ENCODE measurements at places on chromosomes 16 and 17. TPM values are rescaled to one million over a fixed set of nuclear protein-coding genes. Genes with fewer than 3 reads are reported as not detected.
A peak's percentile ranks its signal among the peaks of the same experiment; 100 is the strongest.

GRCh38 chr17:58693751-58694150 is 1.3 kb downstream of the RAD51C start:
- no peak for DNase-seq

- no peak for DNase-seq
These were observed 17.1 kb upstream of the C17orf58 start for GRCh38 chr17:68013385-68013784.

DNA sequence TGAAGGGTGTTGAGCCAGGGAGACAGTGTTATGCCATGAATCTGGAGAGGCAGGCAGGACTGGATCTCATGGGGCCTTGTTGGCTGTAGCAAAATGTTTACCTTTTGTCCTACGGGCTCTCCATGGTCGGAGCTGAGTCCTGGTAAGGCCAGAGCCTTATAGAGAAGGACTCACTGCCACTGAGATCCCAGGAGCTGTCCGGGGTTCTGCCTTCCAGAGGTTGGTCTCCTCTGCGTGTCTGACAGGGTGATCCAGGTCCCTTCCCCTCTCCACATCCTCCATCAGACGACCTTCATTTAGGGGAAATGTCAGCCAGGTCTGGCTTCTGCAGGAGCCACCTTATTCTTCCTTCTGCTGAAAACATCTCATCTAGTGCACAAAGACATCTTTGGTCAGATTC is 285.2 kb upstream of the N4BP1 start:
- DNase-seq, result no peak

The CLEC18A gene
- total RNA-seq, result 0.87 TPM

GRCh38 chr17:47717261-47717697 is 15.8 kb upstream of the TBX21 start:
- DNase-seq, result no peak

The OR1A1 gene
- total RNA-seq, result not detected

The CLDN7 gene
- 7.7 TPM for total RNA-seq

DNA sequence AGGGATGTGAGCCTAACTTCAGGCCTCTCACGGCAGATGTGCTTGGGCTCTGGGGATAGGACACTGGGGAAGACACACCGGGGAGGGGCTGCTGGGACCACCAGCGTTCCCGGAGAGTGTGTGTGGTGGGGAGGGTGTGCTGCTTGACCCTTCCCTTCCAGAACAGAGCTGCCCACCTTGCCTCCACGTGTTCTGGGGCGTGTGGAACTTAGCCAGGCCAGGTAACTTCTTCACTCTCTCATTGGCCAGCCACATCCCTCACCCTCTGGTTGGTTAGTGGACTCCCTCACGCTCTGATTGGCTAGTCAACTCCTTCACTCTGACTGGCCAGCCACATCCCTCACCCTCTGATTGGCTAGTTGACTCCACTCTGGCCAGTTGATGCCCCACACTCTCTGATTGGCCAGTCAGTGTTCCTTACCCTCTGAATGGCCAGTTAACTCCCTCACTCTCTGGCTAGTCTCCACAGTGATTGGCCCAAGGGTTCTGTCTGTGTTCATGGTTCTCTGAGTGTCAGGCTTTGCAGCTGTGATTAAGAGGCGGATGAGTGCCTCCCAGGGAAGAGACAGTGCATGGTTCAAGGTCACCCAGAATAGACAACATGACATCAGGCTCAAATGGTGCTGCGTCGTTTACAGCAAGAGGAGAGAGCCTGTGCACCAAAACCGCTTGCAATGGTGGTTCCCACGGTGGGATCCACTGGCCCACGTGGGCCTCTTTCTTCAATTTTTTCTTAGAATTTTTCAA is 10.0 kb downstream of the TMEM235 start:
- DNase-seq, result no peak

The ADAP2 gene
- 13.4 TPM for total RNA-seq

The TBC1D3G gene
- not detected for total RNA-seq

GRCh38 chr17:68599091-68599490 is 2.1 kb downstream of the FAM20A start:
- DNase-seq, result no peak

- no peak for DNase-seq
These were observed 20.9 kb downstream of the ZFHX3 start for GRCh38 chr16:73026754-73027684.

GRCh38 chr16:67342616-67343015 is 16.0 kb downstream of the LRRC36 start:
- DNase-seq, result no peak

The SPATA22 gene
- total RNA-seq, result not detected

The FBF1 gene
- 35.3 TPM for total RNA-seq

- DNase-seq, result no peak
These were observed 205.2 kb downstream of the STX8 start for GRCh38 chr17:9370467-9370866.

The GSDMA gene
- total RNA-seq, result 95.4 TPM

The USH1G gene
- 1.1 TPM for total RNA-seq

DNA sequence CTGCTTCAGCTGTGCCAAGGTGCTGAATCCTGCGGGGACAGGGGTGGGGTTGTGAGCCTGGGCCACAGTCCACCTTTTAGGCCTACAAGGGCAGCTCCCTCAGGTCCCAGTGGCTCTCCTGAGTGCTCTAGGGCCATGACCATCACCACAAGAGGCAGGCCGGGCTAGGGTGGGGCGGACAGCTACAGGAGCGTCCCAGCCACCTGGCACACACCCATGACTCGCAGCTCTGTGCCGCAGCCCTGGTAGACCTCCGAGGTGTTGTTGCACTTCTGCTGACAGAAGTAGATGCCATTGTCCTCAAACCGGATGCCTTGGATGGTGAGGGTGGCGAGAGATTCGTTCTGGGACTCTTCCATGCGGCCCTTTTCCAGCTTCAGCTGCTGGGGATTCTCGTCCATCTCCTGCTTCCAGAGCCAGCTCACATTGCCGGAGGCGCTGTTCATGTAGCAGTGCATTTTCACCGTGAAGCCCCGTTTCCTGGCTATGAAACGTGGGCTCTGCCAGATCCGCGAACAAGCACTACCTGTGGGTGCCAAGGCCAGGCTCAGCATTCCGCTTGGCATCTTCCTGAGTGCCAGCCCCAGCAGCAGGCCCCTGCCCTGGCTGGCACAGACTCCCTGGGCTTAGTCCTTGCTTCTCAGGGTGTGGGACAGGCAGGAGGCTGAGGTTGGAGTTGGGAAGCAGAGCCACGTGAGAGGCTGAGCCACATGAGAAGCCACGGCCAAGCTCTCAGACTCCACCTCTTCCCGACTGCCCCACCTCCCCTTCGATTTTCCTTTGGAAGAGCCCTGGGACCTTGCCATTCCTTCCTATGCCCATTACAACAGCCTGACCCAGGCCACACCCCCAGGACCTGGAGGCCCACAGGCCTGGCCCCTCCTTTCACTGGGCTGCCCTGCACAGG is 2.0 kb downstream of the CD79B start:
- no peak for DNase-seq

GRCh38 chr16:27313422-27314160 is at the start of gene IL4R:
Gene IL4R (plus strand): TSS chr16:27313974. CDS start chr16:27340204, 26,230 bp downstream.
- DNase-seq, result peak; percentile 84

DNA sequence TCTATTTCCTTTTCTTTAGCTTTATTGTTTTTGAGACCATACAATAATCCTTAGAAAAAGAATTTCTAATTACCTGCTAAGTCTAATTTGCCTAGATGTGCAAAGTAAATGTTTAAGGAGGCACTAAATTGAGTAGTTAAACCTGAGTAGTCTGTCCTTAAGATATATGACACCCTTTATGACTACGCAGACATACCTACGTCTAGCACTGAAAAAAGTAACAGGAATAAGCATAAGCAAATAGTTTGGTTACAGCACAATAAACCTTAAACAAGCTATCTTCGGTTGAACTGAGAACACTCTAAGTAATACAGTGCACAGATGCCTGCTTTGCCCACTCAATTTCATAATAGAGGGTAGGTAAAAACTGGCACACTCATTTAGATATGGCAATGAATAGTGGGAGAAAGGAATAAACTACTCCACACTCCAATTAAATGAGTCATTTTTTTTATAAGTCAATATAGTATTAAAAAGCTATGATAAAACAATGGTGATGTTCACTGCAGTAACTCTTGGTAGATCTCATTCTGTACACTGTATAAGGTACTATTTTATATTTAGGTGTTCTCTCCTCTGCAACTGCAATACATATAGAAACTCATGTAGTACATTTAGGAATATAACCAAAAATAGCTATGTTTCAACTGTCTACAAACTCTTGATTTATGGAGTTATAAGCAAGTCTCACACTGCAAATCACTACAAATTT is 19.7 kb upstream of the INTS2 start:
- DNase-seq, result no peak

DNA sequence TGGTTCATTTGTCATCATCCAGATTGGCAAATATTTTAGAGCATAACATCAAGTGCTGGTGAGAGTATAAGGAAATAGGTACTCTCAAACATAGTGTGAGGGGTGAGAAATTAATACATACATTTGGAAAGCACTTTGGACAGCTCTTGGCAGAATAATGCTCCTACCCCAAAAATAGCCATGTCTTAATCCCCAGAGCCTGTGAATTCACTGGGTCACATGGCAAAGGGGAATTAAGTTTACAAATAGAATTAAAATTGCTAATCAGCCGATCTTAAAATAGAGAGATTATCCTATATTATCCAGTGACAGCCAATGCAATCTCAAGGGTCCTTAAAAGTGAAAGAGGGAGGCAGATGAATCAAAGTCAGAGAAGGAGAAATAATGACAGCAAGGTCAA is 38.8 kb upstream of the ANKFN1 start:
- no peak for DNase-seq

- DNase-seq, result no peak
These were observed 23.0 kb downstream of the SUPT6H start for GRCh38 chr17:28684963-28685362.

The RABEP1 gene
- 19.2 TPM for total RNA-seq

GRCh38 chr17:62625184-62625869 is 2.1 kb upstream of the MRC2 start:
- DNase-seq, result no peak

GRCh38 chr17:40554646-40555295 is 10.5 kb downstream of the CCR7 start:
- peak; percentile 76 for DNase-seq

The CCL16 gene
- total RNA-seq, result not detected

GRCh38 chr17:44222112-44222869 is 2.8 kb upstream of the UBTF start:
- peak; percentile 83 for DNase-seq

GRCh38 chr16:85323230-85323960 is 211.1 kb upstream of the CIBAR2 start:
- no peak for DNase-seq

The TM4SF5 gene
- total RNA-seq, result not detected

The ORC6 gene
- total RNA-seq, result 2.4 TPM

- DNase-seq, result no peak
These were observed 12.0 kb downstream of the ERN2 start for GRCh38 chr16:23701045-23701444.

The SPNS3 gene
- not detected for total RNA-seq

DNA sequence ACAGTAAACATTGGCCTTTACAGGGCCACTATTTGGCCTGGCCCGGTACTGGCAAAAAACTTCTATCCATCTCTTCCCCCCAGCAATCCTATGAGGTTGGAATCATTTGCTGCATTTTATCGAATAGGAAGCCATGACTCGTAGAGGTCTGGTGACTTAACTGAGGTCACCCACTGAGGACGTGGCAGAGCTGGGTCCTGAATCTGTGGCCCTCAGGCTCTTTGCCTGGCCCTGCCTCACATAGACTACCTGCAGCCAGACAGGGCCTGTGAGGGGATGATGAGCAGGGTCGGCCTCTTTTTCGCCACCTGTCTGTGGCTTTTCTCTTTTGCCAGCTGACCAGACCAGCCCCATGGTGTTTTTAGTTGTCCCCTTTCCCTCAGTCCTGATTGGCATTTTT is 1.9 kb downstream of the PPP4C start:
- no peak for DNase-seq

The MYOCD gene
- 2.8 TPM for total RNA-seq

GRCh38 chr16:12094537-12095265 is 118.2 kb downstream of the SNX29 start:
- peak; percentile 50 for DNase-seq

DNA sequence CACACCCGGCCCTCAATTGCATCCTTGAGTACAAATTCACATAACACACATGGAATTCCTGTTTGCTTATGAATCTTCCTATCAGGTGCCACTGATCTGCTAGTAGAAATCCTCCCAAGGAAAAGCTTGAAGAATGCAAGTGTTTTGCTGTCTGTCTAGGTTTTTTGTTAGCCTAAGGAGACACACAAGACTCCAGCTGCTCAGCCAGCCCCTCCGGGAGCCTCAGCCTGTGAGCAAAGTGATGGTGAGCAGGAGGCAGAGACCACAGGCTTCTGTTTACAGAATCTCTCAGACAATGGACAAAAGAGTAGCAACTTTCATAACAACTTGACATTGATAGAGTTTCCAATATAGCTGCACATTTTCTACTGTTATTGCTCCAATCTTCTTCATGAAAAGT is 18.4 kb upstream of the PRKCA start:
- no peak for DNase-seq

DNA sequence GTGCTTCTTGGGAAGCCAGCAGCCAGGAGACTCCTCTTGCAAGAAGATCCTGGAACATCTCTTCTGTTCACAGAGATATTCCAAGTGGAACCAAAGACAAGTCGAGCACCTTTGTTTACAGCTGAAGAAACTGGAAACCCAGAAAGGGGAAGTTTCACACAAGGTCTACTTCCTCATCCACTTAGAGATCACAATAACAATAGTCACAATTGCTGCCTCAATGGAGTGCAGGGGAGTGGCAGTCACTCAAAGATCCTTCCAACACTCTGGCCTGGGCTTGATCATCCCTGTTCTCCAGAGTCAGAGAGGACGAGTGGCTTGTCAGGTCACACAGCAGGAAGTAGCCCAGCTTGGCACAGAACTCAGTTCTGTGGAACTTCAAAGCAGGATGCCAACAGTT is 46.9 kb upstream of the SIAH1 start:
- DNase-seq, result no peak

The COQ9 gene
- 51.5 TPM for total RNA-seq

DNA sequence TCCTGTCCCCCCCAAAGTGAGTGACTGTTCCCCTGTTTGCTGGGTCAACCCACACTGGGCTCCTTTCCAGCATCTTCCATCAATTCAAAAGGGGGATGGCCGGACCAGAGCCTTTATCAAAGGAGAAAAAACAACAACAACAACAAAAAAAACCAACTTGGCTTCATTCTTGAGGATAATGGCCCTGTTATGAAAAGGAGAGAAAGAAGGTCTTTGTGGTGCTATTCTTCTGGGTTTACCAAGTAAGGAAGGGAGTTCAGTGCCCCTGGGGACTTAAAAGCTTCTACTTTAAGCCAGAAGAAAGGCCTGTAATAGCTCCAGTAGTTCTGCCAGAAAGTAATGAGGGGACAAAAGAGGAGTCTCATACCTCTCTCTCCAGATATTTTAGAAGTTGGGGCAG is 71.5 kb downstream of the RGS9 start:
- DNase-seq, result no peak

The SEPTIN12 gene
- total RNA-seq, result not detected

The VMP1 gene
- total RNA-seq, result 48.3 TPM

- no peak for DNase-seq
These were observed 6.6 kb upstream of the TEKT3 start for GRCh38 chr17:15348021-15348420.

- no peak for DNase-seq
These were observed 2.9 kb upstream of the MT1M start for GRCh38 chr16:56629531-56629930.

GRCh38 chr16:72400257-72401083 is 228.5 kb upstream of the PMFBP1 start:
- DNase-seq, result no peak

GRCh38 chr16:27404163-27404823 is 2.3 kb downstream of the IL21R start:
- no peak for DNase-seq

All from suprapubic skin (tissue), 4 donors.